WERI-Rb-1 (cell line): ENCODE measurements at places on chromosomes 12 and 14.
A peak's percentile ranks its signal among the peaks of the same experiment; 100 is the strongest.

DNA sequence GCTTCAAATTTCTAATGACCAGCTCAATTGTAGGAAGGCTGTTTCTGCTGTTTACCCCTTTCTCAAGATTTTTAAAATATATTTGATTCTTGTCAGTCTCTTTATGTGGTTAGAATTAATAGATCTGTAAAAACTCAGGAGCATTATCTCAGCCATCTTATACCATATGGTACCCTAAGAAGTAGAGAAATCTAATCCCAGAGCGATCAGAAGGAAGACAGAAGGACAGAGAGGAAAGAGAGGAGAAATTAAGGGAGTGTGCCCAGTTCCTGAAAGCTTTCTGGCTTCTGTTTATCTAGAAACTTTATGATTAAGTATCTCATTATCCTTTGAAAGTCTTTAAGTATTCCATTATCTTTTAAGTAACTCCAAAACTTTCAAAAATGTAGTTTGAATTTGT, 152.1 kb upstream of the NAV3 start:
- DNase-seq = no peak

GRCh38 chr12:62288328-62288727, 28.1 kb downstream of the USP15 start:
- DNase-seq = no peak

GRCh38 chr14:77965919-77966435, 166.1 kb downstream of the ADCK1 start:
- no peak for DNase-seq

GRCh38 chr12:2376908-2377657, 324.3 kb downstream of the CACNA1C start:
- DNase-seq = no peak

GRCh38 chr12:29743077-29743476, 40.7 kb downstream of the TMTC1 start:
- DNase-seq = no peak

DNA sequence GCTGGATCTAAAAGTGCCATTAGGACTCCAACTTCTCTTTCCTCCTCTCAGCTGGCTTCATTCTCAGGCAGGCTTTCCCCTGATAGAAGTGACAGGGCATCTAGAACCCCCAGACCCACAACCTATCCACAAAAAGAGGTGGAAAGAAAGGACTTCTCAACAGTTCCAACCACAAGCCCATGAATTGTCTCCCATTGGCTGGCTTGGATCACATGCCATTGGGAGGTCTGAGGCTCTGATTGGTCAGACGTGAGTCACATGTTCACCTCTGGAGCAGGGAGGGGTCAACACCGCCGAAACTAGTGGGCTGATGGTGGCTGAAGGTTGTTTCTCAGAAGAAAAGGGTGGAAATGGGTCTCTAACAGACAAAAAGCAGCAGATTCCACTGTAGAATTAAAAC, 47.2 kb downstream of the DRAM1 start:
- DNase-seq = no peak

- DNase-seq = peak; percentile 31
Observed at GRCh38 chr12:65825507-65826352, 1.4 kb downstream of the HMGA2 start.

- no peak for DNase-seq
Observed at GRCh38 chr12:54891717-54892478, 37.6 kb downstream of the MUCL1 start.

- DNase-seq = no peak
Observed at GRCh38 chr12:50557421-50557820, 52.6 kb downstream of the DIP2B start.

GRCh38 chr12:130249376-130249775, 87.1 kb downstream of the FZD10 start:
- no peak for DNase-seq

DNA sequence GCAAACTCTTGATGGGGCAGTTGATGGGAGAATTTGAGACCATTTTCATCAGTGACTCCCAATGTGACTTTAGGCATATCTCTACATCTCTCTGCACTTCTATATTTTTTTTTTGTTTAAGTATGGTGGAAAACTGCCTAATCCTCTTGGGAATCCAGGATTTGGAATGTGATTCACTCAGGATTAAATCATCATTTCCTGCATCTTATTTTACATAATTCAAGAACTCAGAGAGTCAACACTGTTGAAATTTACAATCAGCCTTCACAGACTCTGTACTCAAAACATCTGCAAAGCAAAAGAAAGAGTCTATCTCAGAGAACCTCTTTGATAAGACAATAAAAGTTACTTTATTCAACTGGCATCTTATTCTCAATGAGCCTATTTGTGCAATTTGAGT, 260.7 kb upstream of the NOS1 start:
- no peak for DNase-seq

DNA sequence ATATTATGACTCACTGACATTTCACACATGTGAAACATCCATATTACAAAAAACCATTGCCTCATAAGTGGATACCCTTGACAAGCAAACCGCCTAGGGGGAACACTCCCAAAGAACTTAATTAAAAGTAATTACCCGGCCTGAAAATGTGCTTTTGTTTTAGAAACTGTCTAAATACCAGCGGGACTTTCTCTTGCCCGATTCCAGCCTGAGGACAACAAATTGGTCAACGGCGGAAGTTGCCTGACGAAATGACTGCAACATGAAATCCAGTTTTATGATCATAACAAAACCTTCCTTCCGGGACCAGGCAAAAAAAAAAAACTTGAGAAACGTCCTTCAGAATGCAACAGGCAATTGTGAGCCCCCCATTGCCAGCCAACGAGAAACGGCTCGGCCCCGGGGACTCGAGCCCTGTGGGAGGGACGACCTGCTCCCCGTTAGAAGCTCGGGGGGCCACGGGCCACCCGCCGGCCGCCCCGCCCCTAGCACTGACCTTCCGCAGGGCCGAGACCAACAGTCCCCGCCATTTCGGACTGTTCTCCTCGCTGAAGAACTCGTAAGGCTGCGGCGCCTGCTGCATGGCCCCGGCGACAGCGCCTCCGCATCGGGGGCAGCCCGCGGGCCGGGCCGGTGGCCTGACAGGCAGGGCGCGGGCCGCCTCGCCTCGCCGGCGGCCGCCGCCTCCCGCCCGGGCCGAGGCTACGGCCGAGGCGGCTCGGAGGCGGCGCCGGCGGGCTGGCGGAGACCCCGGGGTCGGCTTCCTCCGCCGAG, 490 bp downstream of the SOS2 start:
- peak; percentile 40 for DNase-seq

- peak; percentile 41 for DNase-seq
Observed at GRCh38 chr12:80186727-80187217, 87.4 kb downstream of the OTOGL start.

DNA sequence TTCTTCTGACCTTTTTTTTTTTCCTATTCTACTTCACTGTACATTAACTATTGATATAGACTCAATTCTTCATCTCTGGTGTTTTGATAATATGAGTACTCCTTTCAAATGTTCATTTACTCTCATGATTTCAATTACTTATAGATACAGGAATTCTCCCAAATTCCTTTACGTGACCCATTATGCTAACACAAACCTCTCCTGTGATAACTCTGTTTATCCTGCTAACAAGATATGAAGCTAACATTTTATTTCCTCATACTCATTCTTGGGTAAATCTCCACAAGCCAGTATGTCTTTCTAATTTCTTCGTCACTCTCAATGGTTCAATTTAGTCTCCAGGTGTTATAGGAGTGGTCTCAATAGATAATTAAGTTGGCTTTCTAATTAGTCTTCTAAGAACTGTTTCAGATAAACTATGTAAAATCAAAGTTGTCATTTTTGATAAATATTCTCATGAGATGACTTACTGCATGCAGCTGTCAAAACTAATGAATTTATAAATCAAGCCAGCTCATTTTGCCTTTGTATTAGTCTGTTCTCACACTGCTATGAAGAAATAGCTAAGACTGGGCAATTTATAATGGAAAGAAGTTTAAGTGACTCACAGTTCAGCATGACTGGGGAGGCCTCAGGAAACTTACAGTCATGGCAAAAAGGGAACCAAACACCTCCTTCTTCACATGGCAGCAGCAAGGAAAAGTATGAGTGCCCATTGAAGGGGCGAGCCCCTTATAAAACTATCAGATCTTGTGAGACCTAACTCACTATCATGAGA, 130.6 kb upstream of the MYF6 start:
- no peak for DNase-seq

DNA sequence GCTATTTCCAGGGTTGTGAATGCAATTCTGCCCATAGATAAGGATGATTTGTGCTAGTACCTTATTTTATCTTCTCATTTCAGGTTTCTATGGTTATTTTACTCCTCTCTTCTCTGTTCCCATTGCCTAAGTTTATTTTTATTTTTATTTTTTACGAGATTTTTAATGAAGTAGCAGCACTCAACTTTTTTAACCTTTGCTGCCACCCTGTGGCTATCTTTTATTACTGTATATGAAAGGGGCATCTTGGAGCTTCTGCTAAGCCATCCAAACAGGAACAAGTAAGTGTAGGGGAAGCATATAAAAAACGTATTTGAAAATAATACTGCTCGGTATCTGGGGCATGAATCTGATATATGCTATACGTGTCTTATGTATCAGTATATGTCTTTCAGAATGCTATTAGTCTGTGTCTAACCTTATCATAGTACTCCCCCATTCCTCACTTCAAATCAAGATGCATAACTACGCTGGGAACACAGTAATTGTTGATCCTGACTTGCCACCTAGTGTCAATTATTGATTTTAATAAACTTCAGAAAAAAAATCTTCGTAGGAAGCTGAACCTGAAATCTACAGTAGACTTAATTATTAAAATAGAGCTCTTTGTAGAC, 60.3 kb downstream of the KLRG1 start:
- no peak for DNase-seq

GRCh38 chr12:112163056-112163455, 37.7 kb downstream of the TRAFD1 start:
- no peak for DNase-seq

DNA sequence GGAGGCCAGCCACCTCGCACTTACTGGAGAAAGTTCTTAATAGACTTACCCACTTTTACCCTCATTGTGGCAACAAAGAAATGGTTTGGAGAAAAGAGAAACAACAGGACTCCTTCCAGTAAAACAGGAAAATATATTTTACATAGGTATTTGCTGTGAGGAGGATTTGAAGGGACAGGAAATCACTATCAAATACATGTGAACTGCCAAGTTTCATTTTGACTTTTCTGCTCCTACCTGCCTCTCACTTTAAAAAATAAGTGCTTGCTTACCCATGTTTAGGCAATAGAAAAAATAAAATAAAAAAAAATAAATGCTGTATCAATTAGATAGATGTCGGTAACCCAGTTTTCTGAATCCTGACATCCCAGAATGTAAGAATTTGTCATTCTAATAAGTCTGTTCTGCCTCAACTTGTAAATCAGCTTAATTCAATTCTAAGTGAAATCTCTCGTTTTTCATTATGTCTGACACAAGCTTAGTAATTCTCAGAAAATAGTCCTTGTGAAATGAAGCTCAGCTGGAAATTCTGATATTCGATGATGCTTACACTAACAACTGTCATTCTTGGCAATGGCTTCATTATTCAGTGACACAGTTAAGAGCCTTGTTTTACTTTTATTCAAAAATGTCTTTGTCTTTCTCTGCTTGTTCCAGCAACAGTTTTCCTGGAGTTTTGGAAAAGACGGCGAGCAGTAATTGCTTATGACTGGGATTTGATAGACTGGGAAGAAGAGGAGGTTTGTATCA, 131.3 kb downstream of the SLC5A8 start:
- no peak for DNase-seq

DNA sequence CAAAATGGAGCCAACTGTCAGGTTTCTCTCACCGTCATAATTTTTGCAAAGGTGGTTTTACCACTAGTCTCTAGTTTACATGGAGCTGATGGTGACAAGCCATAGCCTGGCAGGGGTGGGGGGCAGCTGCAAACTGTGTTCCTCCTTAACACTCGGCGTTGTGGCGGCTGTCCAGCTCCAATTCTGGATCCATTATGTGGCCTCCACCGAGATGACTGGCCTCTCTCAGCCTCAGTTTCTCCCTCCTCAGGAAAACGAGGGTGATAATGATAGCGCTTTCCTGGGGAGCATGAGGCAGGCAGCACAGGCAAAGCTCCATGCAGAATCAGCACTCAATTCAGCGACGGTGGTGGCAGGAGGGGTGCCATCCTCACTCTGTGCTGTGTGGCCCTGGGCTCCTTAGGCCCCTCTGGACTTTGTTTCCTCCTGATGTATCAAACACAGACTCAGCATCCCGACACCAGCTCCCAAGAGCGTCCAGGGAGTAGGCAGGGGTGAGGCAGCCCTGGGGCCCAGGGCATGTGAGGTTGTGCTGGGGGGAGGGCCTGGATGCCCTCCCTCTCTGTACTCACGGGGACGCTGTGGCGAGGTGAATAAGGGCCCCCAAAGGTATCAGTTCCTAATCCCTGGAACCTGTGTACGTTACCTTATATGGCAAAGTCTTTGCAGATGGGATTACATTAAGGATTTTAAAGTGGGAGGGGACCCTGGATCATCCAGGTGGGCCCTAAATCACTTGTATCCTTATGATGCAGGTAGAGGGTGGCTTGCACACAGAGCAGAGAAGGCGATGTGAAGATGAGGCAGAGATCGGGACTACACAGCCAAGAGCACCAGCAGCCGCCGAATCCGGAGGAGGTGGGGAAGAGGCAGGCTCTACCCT, 46.8 kb upstream of the EIF5 start:
- DNase-seq = no peak

GRCh38 chr12:123030686-123031085, 50.2 kb downstream of the ARL6IP4 start:
- no peak for DNase-seq

DNA sequence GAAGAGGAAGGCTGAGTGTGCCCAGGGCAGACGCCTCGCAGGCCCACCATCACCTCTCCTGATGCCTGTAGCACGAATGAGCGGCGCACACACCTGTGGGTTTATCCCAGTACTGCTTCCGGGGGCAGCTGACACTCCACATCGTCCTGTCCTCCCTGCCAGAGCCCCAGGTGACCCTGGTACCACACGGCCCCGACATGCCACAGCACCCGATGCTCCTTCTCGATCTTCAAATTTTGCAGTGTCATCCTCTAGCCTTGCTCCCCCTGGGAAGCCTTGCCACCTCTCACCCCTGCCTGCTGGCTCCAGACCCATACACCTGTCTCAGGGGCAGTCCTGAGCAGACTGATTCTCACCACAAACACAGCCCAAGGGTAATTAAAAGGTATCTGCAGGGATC, 40.6 kb downstream of the ANO2 start:
- DNase-seq = no peak

- DNase-seq = peak; percentile 45
Observed at GRCh38 chr12:16165506-16165905, 112.0 kb downstream of the SLC15A5 start.

GRCh38 chr12:68109444-68110217, 49.9 kb downstream of the IFNG start:
- no peak for DNase-seq

- no peak for DNase-seq
Observed at GRCh38 chr12:77941401-77941800, 110.7 kb downstream of the NAV3 start.

- peak; percentile 84 for DNase-seq
Observed at GRCh38 chr12:56020423-56021184, at the start of gene IKZF4. Gene IKZF4 (plus strand): TSS chr12:56021043. CDS start chr12:56021494, 451 bp downstream.
